NCI-H187 treated with DMSO at 0.1 percent for 48 hours (cell line): ENCODE measurements at places on chromosomes 2 and 18.
A peak's percentile ranks its signal among the peaks of the same experiment; 100 is the strongest.

DNA sequence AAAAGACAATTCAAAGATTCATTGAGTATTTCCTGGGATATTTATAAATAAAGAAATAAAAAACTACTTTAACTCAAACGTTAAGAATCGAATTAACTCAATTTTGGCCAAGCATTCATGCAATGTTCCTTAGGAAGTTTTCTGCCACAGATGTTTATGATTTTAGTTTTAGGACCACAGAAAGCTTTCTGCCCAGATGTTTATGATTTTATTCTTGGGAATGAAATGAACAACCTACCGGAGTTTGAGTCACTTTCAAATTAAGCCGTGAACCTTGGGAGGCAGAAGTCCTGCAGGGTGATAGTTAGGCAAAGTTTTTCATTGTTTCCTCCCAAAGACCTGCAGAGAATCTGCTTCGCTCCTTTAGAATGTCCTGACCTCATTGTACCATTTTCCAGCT, 34.7 kb upstream of the MBP start:
- DNase-seq: no peak

GRCh38 chr2:47964722-47965434, 58.6 kb upstream of the FBXO11 start:
- no peak for DNase-seq

DNA sequence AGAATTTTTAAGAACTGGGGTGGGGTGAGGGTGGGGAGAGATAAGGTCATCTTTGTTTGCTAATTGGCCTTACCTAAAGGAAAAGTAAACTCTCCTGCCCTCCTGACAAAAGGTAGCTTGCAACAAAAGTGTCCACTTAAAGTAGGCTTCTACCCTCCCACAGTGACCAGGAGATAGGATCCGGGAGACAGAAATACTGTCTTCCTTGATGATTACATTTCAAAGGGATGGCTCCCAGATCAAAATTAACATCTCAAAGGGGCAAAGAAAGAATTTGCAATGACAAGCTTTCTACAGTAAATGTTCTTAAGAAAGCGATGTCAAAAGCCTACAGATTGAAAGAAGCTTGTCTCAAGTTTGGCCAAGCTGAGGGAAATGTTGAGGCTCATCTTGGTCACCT, 775.3 kb downstream of the CPS1 start:
- DNase-seq: no peak

DNA sequence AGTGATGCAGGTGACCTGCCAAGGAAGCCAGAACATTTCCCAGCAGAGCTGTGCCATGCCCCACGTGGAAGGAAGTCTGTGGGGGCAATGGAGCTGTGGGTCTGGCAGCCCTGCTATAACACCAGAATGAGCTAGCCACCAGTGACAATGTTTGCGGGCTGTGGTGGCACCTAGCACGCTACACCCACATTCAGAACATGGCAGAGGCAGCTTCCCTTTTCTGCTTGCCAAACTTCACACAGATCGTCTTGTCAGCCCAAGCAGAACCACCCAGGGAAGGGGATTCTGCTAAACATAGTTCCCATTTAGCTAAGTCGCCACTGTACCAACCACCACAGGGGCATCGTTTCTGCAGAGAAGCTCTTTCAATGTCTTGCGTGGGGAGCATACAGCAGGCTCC, 27.0 kb upstream of the CCDC93 start:
- no peak for DNase-seq

- DNase-seq: no peak
Observed at GRCh38 chr18:8397034-8397433, 212.2 kb upstream of the RAB12 start.

GRCh38 chr2:29068513-29068912, 5.8 kb downstream of the PCARE start:
- no peak for DNase-seq

- DNase-seq: no peak
Observed at GRCh38 chr2:113169002-113169530, 4.7 kb upstream of the PSD4 start.

GRCh38 chr18:79549638-79550000, 130.0 kb upstream of the CTDP1 start:
- no peak for DNase-seq

DNA sequence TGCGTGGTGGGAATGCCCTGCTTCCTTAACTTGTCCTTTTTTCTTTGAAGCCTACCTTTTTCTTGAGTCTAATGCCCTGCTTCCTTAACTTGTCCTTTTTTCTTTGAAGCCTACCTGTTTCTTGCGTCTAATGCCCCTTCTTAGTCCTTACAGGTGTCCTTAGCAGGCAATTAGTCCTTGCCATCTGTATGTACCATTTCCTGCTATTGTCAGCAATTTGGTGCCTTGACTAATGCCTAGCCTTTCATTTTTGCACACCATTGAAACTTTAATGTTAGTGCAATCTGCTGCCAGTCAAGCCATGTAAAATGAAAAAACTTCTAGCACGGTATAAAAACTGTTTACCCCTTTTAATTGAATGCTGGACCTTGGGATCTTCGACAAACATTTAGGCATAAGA, 4.3 kb downstream of the KDM3A start:
- no peak for DNase-seq

DNA sequence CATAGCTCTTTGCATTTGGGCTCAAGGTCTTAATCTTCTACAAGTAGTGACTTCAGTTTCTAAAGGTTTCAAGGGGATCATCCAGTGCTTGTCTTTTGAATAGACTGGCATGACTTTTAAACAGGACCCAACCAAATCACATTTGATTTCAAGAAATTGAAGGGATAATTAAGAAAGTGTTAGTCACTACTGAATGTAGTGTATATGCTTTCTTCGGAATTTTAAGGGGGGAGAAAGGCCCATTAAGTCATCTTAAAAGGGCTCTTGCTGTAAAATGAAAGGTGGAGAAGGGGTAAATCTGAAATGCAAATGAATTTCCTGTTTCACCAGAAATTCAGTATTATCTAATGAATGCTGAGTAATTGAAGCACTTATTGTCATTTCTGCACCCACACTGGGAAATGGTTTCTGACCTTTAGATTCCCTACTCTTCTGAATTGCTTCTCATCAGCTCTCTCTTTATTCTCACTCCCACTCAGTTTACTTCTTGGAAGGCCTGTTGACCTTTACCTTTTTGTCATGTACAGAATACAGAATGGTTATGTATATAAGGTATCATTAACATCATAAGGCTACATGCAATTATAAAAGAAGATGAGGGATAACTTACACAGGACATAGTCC, 241.4 kb downstream of the SLC8A1 start:
- DNase-seq: no peak

DNA sequence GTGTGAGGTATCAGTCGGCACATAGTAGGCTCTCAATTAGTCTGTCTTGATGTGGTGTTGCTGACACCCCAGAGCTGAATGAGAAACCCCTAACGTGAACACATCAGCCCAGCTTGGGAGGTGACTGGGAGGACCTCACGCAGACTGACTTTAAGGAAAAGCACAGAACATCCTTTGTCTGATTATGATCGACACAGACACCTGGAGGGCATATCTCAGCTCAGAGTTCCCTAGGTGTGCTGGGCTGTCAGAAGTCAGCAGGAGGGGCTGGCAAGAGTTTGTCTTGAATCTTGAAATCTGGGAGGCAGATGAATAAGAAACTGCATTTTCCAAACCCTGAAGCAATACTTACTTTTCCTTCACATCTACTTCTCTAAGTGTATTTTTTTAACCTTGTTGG, 16.8 kb upstream of the MYCN start:
- DNase-seq: no peak

- DNase-seq: no peak
Observed at GRCh38 chr2:25145803-25146202, 22.6 kb downstream of the POMC start.

GRCh38 chr18:66346833-66347588, 256.9 kb downstream of the CDH19 start:
- DNase-seq: no peak

DNA sequence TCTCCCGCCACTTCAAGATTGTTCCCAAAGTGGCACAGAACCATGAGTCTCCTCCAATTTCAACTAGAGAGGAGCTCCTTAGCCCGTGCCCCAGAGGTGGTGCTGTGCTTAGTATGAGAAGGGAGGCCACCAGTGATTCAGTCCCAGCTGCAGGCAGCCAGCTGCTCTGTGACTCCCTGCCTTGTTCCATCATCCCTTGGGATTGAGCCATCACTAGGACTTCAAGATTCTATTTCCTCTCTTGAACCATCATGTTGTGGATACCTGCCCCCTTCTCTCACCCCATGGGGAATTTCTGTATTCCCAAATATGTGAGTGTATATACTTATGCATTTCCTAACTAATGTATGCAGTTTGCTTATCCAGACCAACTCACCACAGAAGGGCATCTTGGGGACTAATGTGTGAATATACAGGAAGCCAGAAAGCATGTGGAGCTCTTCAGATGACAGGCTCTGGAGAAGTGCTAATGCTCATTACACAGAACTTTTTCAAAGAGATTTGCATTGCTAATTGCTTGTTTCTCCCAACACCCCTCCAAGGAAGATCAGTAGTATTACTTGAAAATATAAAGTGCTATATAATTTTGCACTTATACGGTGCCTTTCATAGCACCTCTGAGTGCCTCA, 111.0 kb upstream of the MAP3K20 start:
- no peak for DNase-seq

DNA sequence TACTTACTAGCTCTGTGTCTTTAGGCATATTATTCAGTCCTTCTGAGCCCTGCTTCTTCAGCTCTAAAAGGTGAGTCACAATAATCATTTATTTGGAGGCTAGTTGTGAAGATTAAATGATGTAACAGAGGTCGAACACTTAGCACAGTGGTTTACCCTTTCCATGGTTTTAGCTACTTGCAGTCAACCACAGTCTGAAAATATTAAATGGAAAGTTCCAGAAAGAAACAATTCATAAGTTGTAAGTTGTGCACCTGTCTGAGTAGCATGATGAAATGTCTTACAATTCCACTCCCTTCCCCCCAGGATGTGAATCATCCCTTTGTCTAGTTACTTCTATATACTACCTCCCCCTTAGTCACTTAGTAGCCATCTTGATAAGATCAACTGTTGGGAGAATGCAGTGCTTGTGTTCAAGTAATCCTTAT, 217.6 kb upstream of the THUMPD2 start:
- DNase-seq: no peak

GRCh38 chr2:109683452-109683851, 69.3 kb downstream of the SOWAHC start:
- no peak for DNase-seq

GRCh38 chr2:70123051-70123828, 36.0 kb downstream of the PCBP1 start:
- DNase-seq: peak; percentile 44

- DNase-seq: no peak
Observed at GRCh38 chr18:79704631-79705030, 25.0 kb downstream of the CTDP1 start.

GRCh38 chr18:9709304-9709877, 1.3 kb downstream of the RAB31 start:
- no peak for DNase-seq

GRCh38 chr2:176079285-176079830, 4.4 kb downstream of the EVX2 start:
- no peak for DNase-seq

DNA sequence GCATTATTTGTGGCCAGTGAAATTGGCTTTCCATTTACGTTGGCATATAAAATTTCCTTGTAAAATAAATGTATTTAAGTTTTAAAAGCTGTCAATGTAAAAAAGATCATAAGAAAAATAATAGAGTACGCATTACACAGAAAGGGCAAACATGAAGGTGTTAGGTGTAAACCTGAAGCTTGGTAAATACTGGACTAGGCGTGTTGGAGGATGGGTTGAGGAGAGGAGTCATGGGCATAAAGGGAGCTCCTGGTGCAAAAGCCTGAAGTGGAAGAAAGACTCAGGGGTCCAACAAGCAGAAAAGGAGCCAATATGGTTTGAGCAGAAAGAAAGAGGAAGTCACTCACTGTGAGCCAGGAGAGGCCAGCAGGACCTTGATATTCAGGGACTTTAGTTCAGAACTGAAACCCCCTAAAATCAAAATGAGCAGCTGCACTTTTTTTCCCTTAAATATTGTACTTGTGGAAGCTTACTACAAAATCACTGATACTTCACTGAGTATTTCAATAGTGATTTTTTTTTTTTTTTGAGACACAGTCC, 24.4 kb downstream of the SP5 start:
- no peak for DNase-seq

- no peak for DNase-seq
Observed at GRCh38 chr18:29218091-29218490, 1041.2 kb upstream of the CDH2 start.

DNA sequence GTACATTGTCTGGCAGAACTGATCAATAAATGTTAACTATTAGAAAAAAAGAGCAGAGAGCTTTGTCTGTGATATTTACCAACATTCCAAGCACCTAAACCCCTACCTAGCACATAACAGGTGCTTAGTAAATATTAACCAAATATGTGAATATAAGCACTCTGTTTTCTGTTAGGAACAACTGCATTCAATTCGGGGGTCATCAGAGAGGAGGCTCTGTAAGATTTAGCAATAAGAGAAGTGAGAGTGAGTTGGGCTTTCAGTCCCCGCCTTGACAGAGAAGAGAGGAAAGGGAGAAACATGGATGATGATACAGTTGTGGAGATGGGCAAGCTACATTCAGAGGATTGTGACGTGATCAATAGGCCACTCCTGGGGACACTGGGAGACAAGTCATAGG, 47.7 kb downstream of the MYOM1 start:
- DNase-seq: no peak

DNA sequence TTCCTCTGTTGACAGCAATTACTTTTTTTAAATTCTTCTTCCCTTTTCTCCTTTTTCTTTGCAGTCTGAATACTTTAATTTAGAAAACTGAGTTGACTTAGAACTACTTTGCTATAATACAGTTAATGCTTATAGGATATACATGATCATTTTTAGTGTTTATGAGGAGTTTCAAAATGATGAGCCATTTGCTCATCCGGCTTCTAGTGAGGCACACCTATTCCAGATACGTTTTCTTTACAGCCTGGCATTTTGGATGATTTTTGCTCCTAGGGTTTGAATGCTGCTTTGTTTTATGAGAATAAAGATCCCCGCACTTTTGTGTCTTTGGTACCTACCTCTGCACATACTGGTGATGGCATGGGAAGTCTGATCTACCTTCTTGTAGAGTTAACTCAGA, 52.8 kb downstream of the EIF5B start:
- no peak for DNase-seq

DNA sequence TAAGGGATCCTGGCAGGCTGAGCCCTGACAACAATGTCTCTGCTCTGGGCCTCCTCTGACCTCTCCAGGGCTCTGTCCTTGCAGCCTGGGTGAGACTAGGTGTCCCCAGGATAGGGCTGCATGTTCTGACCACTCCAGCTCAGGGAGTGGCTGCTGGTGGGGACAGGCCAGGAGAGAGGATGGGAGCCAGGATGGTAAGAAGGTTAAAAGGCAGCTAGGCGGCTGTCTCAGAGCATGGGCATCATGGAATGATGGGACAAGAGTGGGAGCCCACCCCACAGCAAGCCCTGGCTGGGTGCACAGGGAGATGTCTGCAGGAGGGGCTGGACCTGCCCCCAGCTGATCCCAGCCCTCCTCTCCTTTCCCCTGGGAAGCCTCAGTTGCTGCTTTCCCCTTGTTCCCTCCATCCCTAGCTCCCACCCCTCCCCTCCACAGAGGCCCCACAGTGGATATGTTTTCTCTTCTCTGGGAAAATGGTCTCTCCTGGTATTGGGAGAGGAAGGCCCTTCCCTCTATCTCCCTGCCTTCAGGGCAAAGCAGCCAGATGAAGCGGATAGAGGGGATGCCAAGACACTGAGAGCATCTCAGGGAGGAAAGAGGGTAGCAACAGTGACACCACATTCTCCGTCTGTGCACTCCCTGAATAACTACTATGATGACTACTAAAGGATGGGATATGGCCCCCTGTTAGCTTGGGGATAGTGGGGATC, 334.3 kb downstream of the DYSF start:
- DNase-seq: no peak
